ENCODE measurements at places on chromosomes 12 and 14.
A peak's percentile ranks its signal among the peaks of the same experiment; 100 is the strongest.

GRCh38 chr12:121388421-121388981 is 11.4 kb upstream of the RNF34 start:
- DNase-seq: no peak

DNA sequence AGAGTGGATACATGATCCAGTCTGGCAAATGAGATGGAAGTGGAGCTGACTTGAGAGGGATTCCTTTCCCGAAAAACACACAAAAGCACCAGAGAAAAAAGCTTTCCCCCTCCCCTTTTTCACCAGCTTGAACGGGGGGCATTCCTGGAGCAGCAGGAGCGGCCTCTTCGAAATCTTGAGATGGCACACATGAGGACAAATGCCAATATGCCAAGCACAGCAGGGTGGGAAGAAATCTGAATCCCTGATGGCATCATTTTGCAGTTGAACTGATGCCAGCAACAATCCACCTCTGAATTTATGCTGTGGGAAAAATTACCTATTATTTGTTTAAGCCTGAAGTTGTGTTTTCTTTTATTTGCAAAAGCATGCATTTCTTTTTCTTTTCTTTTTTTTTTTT is 29.7 kb upstream of the BICD1 start:
- no peak for DNase-seq

DNA sequence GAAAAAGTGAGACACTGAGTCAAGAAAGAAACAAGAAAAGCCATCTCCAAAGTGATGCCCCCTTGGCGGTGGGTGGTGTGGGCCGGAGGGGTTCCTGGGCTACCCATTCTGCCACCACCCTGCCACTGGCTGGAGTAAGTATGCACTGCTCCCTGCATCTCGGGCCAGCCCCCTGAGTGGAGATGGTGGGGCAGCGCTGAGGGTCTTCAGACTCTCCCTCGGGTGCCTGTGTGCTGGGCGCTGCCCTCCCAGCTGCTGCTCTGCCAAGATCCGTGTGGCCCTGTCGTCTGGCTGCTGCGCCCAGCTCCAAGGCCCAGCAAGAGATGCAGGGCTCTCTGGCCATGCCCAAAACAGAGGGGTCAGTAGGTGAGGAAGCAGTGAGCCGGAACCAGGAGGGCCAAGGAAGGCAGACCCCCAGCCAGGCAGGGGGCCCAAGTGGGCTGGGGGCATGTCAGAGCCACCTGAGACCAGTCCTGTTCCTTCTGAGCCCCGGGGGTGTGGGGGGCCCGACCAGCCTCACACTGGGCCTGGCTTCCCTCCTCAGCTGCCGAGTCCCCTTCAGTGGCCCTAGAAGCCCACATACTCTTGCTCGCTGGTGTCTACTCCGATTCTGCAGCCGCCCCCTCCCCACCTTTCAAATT is 5.2 kb downstream of the GPR132 start:
- no peak for DNase-seq

DNA sequence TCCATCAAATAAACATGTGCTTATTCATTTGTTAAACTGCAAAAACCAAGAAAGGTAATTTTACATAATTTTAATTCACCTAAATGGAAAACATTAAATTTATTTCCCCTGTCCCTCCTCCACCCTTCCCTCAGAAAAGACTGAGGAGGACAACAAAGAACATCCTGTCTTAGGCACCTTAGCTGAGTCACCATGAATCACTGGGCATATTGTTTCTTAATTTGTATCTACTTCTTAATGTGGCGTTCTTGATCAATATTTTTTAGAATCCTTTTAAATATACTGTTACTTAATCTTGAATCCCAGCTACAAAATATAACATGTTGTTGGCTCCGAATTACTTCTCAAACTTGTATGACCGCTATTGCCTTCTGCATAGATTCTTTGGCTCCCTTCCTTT is 23.5 kb downstream of the SIX6 start:
- no peak for DNase-seq

DNA sequence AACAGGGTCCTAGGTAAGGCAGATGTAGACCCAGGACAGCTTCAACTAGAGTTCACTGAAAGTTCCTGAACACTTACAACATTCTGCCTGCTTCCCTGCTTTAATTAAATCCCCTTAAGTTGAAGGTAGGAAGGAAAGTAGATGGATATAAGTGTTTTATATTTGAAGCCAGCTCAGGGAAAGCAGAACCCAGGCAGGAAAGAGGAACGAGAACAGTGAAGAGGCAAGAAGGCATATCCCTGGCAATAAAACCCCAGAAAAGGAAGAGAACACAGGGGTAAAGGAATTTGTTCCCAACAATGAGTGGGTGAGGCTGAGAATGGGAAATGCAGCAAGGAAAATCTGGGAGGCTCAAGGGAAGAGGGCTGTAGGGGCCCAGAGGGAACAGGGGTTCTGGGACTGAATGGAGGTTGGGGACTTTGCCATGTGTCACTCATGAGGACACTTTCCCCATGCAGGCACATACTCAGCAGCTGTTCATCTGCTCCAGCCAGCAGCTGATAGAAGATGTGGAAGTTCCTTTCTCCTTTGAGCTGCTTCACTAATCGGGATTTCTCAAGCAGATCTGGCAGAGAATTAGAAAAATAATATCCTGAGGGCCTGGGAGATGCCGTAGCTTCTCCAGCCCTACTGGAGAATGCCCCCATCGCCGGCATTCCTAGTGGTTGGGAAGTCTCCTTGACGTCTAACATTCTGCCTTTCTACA is 3.7 kb downstream of the MYO1A start:
- no peak for DNase-seq

DNA sequence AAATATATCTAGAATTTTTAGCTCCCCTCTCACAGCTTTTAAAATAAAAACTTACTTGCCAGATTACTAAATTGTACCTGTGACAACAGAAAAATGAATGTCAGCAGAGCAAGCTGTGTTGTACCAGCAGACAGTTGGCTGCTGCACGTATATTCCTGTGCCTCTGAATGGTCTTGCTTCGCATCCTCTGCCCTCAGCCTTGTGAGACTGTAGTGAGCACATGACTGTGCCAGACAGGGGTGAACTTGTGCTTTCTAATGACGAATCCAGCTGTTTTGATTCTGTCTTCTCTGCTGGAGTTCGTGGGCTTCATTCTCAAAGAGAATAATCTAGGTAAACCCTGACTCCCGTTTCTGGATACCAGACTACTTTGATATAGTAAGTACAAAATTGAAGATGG is 58.3 kb upstream of the FRMD6 start:
- DNase-seq: no peak

- DNase-seq: no peak
Observed at GRCh38 chr12:84874825-84875139, 37.8 kb downstream of the SLC6A15 start.

DNA sequence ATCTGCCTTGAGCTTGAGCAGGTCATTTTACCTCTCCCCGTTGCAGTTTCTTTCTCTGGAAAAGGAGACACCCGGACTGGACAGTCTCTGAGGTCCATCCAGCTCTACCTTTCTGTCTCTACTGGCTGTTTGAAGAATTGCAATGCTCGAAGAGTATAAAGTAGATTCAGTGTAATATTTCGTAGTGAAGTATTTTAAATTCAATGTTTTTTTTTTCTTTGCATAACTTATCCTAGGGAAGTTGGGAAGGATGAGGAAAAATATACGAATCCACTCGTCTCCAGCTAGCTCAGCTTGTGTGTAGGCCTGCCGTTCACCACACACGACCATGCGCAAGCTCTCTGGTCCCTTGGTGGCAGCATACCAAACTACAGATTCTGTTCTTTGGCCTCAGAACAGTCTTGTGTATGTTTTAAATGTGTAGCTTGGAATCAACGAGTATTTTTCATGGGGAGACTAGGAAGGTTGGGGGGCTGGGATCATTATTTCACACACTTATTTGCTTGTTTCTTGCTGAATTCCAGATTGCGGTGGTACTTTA is 307.9 kb downstream of the CACNA1C start:
- DNase-seq: no peak

DNA sequence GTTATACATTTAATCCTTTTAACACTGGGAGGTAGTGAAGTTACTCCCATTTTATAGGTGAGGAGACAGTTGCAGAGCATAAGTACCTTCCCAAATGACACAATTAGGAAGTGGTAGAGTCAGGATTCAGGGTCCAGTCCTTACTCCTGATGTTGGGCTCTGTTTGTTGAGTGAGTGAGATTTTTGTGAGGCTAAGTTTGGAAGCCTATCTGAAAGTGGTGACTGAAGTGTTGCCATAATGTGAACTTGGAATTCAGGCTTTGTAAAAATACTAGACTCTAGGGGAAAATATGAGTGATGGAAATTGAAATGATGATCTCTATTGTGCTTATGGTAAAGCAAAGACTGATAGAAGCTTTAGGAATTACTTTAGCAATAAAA is 2.2 kb downstream of the NUDT4 start:
- no peak for DNase-seq

DNA sequence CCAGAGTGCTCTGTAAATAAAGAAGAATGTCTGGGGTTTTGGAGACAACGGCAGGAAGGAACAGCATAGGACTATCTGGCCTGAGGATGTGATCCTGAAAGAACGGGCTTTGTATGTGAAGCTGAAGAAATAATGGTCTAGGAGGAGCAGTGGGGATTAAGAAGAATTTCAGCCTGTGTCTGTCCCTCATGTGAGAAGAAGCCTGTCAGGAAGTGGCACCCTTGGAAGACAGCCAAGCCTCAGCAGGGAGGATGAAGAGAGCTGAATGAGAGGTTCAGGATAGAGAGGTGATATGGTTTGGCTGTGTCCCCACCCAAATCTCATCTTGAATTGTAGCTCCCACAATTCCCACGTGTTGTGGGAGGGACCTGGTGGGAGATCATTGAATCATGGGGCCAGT is 56.9 kb upstream of the TCL1A start:
- DNase-seq: no peak

- no peak for DNase-seq
Observed at GRCh38 chr14:59507752-59508103, 23.4 kb downstream of the JKAMP start.

GRCh38 chr14:91284791-91285548 is 40.5 kb upstream of the GPR68 start:
- no peak for DNase-seq

- DNase-seq: no peak
Observed at GRCh38 chr14:29442696-29443095, 485.0 kb downstream of the PRKD1 start.

DNA sequence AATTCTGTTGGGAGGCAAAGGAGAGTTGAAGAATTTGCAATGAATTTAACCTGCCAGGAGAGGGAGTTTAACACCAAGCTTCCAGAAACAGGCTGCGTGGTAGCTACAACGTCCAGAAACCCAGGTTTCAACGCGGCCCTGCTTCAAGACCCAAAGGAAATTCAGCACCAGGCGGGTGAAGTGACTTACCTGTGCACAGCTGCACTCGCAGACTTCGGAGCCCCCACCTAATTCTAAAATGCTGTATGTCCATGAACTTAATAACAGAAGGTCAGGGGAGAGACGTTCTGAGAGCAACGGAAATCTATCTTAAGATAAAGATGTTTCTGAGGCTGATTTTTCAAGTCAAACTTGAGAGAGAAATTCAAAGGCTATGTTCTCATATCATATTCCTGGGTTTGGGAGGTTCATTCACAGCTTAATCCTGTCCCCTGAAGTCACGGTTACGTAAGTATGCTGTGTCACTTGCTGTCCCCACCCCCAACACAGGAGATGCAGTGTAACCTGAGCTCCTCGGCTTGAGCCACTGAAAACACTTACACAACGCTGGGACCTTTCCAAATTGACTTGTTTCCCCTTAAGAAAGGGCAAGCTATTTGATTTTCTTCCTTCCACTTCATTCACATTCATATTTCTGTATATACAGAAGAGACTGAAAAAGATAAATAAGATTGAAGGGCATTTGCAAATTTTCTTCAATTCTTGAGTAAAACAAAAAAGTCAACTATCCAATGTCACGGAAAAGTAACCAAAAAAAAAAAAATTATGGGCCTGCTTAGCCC is 22.7 kb downstream of the CLIP1 start:
- DNase-seq: peak; percentile 85

DNA sequence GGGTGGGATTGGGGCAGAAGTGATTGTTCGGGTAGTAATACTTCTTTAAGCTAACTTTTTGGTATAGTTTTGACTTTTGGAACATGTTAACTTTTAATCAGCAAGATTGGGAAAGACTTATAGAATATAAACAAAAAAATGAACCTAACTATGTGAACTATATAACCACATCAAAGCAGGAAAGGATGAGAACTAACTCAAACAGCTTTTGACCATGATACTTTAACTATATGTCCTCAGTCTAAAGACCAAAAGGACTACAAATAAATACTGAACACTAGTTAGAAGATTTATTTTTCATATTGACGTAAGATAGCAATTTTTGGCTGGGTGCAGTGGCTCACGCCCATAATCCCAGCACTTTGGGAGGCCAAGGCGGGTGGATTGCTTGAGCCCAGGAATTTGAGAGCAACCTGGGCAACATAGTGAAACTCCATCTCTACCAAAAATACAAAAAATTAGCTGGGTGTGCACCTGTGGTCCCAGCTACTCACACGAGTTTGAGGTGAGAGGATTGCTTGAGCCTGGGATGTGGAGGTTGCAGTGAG is 108.5 kb upstream of the ATF1 start:
- no peak for DNase-seq

DNA sequence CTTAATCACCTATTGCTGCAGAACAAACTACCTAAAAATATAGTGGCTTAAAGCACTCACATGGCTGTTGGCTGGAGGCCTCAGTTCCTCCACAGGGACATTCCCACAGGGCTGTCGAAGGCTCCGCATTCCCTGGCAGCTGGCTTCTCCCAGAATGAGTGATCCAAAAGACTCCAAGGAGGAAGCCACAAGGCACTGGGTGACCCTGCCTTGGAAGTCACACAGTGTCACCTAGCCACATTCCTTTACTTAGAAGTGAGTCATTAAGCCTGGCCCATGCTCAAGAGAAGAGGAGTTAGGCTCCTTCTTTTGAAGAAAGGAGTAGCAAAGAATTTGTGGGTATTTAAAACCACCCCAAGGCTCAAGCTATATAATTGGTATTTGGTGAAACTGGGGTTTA is 63.9 kb upstream of the MAP1LC3B2 start:
- DNase-seq: no peak

- DNase-seq: no peak
Observed at GRCh38 chr14:53951243-53951626, 5.4 kb downstream of the BMP4 start.

- DNase-seq: no peak
Observed at GRCh38 chr14:99192028-99192621, 79.9 kb downstream of the BCL11B start.

- DNase-seq: peak; percentile 29
Observed at GRCh38 chr12:6361834-6362233, 13.5 kb downstream of the SCNN1A start.

DNA sequence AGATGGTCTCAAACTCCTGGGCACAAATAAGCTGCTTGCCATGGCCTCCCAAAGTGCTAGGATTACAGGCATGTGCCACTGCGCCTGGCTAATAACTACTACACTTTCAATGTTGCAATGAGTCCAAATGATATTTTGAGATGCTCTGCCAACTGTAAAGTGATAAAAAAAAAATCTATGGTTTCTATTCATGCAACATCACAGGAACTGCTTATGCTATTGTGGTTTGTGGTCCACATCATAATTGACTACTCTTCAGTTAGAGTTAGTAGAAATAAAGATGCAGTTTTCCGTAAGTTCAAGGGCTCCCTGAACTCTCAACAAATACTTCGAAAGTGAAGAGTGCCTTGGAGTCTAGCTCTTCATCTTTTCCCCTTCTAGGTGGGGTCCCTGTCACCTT is 239.4 kb downstream of the C12orf75 start:
- DNase-seq: no peak

GRCh38 chr14:33837943-33838683 is 112.8 kb downstream of the EGLN3 start:
- no peak for DNase-seq

- DNase-seq: no peak
Observed at GRCh38 chr12:98533723-98534251, 18.4 kb downstream of the TMPO start.

- DNase-seq: peak; percentile 67
Observed at GRCh38 chr14:74444866-74445265, 18.9 kb upstream of the SYNDIG1L start.

GRCh38 chr14:76133103-76133502 is 18.6 kb upstream of the GPATCH2L start:
- DNase-seq: peak; percentile 42

All from H9 (cell line).